Adrenal gland (tissue), 19 donors: ENCODE measurements at places on chromosomes 4 and X. TPM values are rescaled to one million over a fixed set of nuclear protein-coding genes. Genes with fewer than 3 reads are reported as not detected.

DNA sequence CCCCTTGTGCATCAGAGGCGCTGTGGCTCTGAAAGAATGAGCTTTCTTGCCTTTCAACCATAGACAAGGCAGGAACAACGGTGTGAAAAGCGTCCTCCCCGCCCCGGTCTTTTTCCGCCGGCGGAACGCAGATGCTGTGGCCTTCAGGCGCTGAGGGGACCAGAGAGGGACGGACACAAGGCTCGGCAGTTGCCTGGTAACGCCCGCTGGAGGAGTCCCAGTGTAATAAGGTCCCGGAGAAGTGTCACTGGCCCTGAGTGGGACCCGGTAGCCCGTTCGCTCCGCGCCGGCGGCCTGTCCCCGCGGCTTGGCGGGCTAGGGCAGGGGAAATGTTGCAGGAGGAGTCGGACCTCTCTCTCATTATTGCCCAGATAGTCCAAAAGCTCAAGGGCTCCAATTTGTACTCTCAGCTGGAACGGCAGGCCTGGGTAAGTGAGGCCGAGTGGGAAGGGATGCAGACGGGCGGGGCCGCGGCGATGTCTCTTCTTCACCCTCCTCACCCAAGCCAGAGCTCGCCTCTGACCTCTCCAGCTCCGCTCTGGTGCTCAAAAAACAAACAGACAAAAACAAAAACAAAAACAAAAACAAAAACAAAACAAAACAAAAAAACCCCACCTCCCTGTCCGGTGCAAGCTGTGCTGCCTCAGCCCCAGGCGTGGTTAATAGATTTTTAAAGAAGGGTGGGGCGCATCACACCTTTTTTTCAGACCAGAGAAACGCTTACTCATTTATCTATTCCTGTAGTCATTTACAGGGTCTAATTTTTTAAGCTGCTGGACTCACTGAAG is at the start of gene TBC1D19:
Gene TBC1D19 (plus strand): TSS at position 220 of the 788 bp plus-strand sequence. CDS start 110 bp downstream, at position 330.
- DNase-seq: peak; percentile 93

DNA sequence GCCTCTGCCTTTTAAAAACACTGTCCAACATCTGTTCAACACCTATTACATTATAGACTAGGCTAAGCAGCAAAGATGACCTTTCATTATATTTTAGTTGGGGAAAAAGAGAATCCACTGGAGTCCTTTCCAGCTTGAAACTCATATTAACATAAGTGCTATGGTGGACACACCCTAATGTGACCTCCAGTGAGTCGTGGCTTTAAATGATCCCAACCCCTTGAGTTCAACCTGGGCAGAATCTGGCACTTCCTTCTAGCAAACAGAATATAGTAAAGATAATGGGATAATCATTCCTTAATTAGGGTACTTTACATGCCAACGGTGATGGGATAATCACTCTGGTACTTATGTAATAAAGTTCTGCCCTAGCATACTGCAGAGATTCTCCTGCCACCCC is 162.6 kb downstream of the MAB21L2 start:
- DNase-seq: no peak

DNA sequence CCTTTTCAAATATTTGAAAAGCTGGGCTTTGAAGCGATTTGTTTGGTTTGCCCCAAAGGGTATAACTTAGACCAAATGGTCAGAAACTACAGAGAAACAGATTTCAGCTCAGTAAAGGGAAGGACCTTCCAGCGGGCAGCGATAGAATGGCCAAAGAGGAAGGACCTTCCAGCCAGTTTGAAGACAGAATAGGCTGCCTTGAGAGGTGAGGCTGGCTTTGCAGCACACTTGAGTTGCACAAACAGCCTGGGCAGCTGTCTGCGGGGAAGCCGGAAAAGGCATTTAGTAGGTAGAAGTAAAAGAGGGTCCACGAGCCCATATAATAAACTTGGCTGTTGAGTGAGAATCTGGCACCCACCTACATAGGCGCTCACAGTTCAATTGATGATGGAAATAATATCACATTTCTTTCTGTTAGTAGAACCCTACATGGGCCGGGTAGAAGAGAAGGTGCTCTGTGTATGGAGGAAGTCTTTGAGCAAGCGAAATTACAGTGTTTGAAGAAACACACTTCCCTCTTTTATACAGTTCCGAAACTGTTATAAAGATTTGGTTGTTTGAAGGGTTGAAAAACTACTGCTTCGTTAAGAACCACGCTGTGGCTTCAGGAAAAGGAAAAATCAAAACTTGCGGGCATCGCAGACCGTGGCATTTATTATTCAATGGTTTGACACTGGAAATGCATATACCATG is 75.0 kb upstream of the SORBS2 start:
- DNase-seq: no peak

Gene TXK
- polyA plus RNA-seq: 0.72 TPM

Gene LDB2
- 27.6 TPM for polyA plus RNA-seq

GRCh38 chr4:47835494-47835893 is 2.4 kb downstream of the CORIN start:
- no peak for DNase-seq

Gene RHOXF2B
- polyA plus RNA-seq: not detected

DNA sequence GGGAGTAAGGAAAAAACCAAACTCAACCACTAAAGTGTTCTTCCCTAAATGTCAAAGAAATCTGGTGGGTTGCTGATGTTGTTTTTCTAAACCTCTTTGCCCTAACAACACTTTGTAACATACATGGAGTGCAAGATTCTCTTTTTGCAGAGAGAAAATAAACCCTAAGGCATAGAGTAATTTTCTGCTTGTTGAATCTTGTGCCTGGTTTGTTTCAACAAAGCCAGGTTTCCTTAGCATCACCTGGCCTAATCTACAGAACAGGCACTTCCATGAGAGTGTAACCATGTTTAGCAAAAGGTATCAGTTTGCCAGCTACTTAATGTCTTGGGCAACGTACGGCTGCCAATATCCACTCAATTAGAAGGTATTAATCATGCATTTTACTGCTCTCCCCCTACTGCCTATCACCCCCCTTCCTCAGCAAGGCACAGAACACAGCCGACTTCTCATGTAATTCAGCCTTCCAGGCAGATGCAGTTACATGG is 219.2 kb downstream of the MAML3 start:
- DNase-seq: no peak

DNA sequence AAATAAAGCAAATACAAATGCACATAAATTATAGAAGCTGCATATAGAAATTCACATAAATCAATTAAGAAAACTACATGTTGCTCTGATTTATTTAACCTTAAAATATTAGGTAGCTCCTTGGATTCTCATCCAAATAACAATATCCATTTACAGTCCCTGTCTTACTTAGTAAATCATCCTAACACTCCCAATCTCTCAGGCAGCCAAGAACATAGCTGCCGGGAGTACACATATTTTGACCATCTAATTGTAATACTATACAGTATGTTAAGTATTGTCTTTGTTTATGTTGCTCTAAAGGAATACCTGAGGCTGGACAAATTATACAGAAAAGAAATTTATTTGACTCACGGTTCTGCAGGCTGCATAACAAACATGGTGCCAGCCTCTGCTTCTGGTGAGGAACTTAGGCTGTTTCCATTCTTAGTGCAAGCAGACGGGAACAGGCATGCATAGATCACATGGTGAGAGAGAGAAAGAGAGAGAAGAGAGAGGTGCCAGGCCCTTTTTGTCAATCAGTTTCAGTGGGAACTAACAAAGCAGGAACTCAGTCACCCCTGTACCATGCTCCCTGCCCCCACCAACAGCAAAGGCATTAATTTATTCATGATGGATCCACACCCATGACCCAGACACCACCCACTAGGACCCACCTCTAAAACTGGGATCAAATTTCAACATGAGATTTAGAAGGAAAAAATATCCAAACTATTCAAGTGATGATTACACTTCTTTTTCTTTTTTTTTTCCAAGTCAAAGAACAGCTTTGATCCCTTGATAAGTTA is 614.8 kb upstream of the TECRL start:
- DNase-seq: no peak

DNA sequence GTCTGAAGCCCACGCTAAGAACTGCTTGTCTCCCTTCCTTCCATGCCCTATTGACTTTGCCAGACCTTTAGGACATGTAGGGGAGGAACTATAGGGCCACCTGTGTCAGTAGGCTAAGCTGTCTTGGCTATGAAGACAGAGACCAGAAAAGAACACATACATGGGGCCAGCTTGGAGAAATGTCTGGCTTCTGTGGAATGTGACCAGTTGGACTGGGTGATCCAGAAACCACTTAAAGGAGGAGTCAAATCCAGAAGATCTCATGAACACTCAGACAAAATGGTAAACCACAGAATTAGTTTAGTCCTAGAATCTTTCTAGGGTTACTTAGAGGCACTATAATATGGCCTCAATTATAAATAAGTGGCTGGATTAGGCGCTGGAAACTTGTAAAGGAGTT is 42.0 kb downstream of the PHKA2 start:
- no peak for DNase-seq

GRCh38 chr4:124325690-124326089 is 386.8 kb downstream of the ANKRD50 start:
- no peak for DNase-seq

Gene ITM2A
- 13.7 TPM for polyA plus RNA-seq

Gene TRIM75
- polyA plus RNA-seq: not detected

GRCh38 chrX:13570261-13570605 is 832 bp downstream of the EGFL6 start:
- no peak for DNase-seq
